Stimulated activated CD8-positive, alpha-beta memory T cell treated with anti-CD3 and anti-CD28 coated beads, Interleukin-12 subunit alpha, Interleukin-12 subunit beta, amount 100 ng/mL, for 1 hour (primary cell): ENCODE measurements at places on chromosomes 4 and X.

- peak; percentile 59 for DNase-seq
Measured at GRCh38 chr4:40238700-40239548, 42.1 kb downstream of the RHOH start.

GRCh38 chr4:52657292-52657617 lies 1.8 kb downstream of the USP46 start:
- no peak for DNase-seq

- no peak for DNase-seq
Measured at GRCh38 chr4:80956421-80956820, 74.1 kb upstream of the BMP3 start.

DNA sequence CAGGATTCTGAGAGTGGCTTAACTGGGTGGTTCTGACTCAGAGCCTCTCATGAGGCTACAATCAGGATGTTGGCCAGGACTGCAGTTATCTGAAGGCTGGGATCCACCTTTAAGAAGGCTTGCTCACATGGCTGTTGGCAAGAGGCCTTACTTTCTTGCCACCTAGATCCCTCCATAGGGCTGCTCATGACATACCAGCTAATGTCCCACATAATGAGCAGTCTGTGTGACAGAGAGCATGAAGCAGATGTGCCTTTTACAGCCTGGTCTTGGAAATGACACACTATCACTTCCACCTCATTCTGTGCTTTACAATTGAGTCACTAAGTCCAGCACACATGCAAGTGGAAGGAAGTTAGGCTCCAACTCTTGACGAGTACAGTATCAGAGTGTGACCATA lies 4.3 kb upstream of the RBM3 start:
- no peak for DNase-seq

- no peak for DNase-seq
Measured at GRCh38 chrX:120463241-120463640, 5.9 kb downstream of the LAMP2 start.

- DNase-seq, result no peak
Measured at GRCh38 chrX:110241816-110242215, 76.1 kb downstream of the AMMECR1 start.

- no peak for DNase-seq
Measured at GRCh38 chrX:22660756-22661155, 339.0 kb upstream of the DDX53 start.

DNA sequence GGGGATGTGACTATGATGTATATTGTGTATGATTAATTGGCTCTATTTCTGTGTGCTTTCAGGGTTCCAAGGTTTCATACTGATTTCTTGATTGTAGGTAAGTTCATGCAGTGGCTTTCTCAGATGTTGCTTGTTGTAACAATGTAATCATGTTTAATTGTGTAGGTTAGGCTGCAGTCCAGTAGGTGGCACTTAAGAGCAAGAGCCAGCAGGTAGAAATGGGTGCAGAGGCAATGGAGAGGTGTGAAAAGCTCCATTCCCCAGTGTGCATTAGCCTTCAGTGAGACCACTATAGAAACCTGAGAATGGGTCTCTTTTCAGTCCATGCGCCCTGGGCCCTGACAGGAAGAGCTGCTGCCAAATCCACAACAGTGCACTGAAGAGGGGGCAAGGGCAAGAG lies 28.2 kb downstream of the DCAF12L2 start:
- no peak for DNase-seq

GRCh38 chr4:5629542-5629941 lies 78.8 kb downstream of the EVC2 start:
- DNase-seq, result no peak

DNA sequence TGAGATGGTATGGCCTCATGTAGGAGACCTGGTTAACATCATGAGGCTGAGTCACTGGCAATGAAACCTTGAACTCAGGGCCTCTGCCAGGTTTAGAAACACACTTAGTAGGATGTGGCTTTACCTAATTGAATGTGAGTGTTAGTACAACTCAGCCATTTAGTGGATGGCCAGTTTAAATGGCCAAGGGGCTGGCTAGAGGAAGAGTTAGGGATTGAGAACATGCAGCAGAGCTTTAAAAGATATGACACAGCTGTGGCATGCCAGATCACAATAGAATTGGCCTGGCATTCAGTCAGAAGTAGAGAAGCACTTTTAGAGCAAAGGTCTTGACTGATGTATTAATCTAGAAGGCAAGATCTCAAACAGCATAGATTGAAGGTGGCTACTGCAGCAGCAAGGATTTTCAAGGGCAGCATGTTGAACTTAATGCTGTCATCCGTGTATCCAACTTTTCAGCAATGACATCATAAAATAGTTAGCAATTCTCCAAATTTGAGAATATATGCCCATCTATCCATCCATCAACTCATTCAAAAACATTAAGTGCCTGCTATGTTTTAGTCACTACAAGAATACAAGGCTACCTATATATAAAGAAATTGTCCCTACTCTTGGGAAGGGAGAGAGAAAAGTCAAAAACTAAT lies 170.4 kb downstream of the FRAS1 start:
- DNase-seq, result no peak
